Stimulated activated CD4-positive, alpha-beta T cell treated with anti-CD3 and anti-CD28 coated beads, Interleukin-4, amount 100 ng/mL, for 24 hours (primary cell): ENCODE measurements at places on chromosomes 16 and 17.

DNA sequence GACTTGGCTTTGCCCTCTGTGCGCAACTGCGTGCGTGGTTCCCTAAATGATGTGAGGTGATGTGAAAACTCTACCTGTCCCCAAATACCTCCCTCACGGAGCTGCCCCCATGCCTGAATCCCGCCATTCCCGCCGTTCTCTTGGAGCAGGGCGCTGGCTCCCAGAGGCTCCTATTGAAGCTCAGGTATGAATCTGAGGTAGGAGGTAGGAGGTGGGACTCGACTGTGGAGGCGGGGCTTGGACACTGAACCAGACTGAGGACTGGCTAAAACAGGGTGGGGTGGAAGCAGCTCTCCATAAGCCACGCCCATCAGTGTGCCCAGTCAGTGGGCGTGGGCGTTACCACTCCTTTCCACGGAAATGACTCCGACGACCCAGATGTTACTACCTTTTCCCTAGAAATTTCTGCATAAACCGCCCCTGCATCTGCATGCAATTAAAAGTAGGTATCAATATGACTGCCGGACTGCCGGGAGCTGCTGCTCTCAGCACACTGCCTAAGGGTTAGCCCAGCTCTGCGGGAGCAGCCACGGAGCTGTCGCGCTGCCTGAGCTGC is 41.0 kb downstream of the FOXL1 start:
- no peak for DNase-seq

- no peak for DNase-seq
These were observed 169.6 kb downstream of the SEC14L1 start for GRCh38 chr17:77310336-77310735.

DNA sequence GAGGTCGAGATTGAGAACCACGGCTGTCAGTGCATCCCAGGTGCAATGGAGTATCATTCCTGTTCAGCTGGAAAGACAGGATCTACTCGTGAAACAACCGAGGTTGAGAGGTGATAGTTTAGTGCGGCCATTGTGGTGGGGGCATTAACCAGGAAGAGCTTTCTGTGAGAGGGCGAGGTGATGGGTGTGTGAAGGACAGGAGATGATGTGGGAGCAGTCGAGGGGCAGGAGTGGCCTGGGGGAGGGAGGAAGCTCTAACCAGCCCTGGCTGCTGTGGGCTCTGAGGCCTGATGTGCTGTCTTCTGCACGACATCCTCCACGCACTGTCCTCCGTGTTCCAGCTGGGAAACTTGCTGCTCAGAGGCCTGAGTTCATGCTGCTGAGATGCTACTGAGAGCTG is 22.0 kb downstream of the GOSR2 start:
- DNase-seq, result no peak

DNA sequence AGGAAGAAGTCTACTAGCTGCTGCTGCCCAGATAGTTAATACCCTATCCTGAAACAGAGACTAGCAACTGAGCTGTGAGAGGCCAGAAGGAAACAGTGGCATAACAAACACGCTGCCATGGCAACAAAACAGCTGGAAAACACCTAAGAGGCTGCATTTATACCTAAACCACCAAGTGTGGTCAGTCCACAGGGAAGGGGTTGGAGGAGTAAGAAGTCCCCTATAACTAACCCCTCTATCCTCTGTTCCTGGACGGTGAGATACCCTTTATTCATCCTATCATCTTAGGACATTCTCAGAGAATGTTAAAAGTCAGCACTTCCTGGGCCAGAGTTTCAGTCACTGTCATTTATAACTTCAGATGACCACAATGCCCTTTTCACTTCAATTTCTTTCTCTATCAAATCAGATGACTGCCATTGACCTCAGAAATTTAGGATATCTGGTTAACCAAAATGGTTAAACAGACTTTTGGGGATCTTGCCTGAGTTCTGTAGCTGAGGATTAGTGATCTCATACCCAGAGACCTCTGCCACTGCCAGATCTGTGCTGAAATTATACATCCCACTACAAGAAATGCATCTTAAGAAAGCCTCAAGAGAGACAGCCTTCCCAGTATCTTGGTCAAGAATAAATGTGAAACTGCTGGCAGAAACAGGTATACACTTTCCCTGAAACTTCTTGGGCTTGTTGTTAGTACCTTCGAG is 36.2 kb downstream of the STH start:
- no peak for DNase-seq

GRCh38 chr16:31004658-31005057 is 5.8 kb downstream of the STX1B start:
- DNase-seq, result no peak

GRCh38 chr17:148757-149156 is 11.4 kb downstream of the SCGB1C2 start:
- no peak for DNase-seq

DNA sequence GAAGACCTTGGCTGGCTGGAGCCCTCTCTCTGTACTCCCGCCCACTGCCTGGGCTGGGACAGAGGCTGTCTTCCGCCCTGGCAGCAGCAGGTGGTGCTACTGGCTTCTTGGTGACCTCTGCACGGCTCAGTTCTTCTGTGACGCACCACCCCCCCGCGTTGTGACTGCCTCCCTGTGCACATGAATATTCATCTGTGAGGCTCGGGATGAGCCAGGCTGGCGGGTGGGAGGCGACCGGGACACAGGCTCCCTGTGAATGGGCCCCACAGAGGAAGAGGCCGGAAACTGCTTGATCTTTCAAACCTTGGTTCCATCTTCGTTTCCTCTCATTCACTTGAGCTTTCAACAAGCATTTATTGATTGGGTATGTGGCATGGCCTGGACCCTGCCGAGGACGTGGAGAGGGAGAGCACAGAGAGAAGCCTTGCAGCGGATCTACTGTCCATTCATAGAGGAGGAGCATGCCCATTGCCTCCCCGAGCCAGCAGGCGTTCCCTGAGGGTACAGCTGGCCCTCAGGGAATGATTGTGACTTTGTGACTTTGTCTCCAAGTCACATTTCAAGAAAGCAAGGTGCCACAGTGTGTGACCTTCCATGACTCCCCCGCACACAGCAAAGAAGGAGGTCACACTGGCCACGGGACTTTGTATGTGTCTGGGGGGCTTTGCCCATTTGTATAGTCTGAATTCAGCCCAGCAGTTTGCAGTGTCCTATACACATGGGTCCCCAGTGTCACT is 45.0 kb downstream of the B9D1 start:
- DNase-seq, result no peak

- DNase-seq, result no peak
These were observed 1.9 kb upstream of the DHRS13 start for GRCh38 chr17:28904800-28905199.

DNA sequence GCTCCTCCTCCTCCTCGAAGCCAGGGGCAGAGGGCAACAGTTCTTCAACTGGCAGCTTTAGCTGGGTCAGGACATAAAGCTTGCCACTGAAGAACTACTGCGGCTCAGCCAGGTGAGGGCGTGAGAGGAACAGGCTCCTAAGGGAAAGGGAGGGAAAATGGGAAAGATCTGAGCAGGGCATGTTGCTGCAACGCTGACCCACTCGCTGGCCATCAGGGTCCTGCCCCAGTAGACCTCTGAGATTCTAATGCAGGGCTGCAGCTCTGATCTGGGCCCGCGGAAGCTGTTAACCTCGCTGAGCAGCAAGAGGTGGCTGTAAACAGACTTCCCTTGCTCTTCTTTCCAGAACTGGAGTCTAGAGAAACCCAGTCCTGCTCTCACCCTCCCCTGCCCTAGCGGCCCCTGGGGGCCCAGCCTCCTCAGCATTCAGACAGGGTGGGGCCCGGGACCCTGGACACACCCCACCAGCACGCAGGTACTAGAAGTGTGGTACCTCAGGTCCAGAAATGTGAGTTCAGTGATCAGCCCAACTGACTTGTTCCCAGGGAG is 3.8 kb upstream of the TLCD2 start:
- DNase-seq, result no peak

DNA sequence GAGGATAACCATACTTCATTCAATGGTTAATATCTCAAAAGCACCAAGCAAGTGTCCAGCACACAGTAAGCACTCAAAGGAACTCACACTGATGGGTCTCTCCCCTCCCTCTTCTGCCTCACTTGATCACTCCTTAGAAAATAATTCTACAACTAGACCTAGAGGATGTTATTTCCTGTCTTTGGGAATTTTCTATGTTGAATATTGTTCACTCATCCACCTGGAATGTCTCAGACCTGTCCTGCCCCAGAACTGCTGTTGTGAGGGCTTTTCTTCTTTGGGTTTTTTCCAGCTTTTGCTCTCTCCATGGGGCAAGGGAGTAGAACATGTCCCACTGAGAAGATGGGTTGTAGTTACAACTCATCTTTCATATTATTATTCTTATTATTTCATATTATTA is 25.3 kb downstream of the NXPH3 start:
- DNase-seq, result no peak

- DNase-seq, result no peak
These were observed 35.3 kb downstream of the SOCS3 start for GRCh38 chr17:78324391-78325075.

DNA sequence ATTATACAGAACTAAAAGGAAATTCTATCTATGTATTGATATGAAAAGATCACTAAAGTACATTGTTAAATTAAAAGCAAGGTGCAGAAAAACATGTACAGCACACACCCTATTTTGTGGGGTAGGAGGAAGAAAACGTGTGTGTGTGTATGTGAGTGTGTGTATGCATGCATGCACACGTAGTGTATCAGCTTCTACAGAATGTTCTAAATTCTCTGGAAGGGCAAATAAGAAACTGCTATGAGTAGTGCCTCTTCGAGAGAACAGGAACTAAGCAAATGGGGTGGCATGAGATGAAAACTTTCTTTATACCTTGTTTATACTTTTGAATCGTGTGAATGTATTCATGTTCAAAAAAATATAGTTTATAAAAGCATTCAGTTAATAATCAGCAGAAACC is 58.9 kb downstream of the TMC6 start:
- DNase-seq, result no peak

GRCh38 chr16:10552281-10552680 is 28.1 kb downstream of the EMP2 start:
- DNase-seq, result no peak

- no peak for DNase-seq
These were observed 46.0 kb downstream of the TMC5 start for GRCh38 chr16:19463468-19464315.
